ENCODE measurements at places on chromosomes 16 and 17.

- ATAC-seq: no peak
Observed at GRCh38 chr16:81482329-81483063, 37.9 kb downstream of the CMIP start.

- no peak for ATAC-seq
Observed at GRCh38 chr17:51071556-51071955, 49.1 kb downstream of the SPAG9 start.

- ATAC-seq: peak; percentile 2
Observed at GRCh38 chr17:68458260-68459036, 1.2 kb upstream of the WIPI1 start.

DNA sequence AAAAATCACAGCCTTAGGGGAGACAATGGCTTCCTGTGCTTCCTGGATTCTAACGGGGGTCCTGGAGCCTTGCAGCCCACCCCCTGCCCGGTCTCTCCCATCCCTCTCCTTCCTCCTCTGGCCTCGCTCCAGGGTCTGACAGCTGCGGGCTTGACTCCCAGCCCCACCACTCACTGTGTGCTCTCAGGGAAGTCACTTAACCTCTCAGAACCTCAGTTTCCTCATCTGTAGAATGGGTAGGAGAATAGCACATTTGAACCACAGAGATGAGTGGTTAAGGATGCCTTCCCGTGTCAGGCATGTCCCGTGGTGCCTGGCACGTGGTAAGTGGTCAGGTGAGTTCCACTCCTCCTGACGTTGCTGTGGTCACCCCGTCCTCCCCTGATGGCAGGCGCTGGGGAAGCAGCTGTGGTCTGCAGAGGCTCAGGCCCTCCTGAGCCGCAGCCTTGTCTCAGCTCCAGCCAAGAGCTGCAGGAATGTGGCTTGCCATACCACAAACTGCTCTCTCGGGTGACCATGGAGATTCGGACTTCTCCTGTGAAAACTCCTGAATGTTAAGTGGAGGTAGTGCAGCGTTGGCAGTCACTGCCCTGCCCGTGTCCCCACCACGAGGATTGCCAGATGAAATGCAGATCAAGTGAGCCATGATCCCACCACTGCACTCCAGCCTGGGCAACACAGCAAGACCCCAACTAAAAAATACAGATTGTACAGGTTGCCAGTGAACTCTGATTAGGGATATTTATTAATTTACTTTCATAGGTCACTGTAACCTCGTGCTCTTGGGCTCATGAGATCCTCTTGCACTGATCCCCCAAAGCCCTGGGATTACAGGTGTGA lies 85.7 kb downstream of the NT5M start:
- no peak for ATAC-seq

DNA sequence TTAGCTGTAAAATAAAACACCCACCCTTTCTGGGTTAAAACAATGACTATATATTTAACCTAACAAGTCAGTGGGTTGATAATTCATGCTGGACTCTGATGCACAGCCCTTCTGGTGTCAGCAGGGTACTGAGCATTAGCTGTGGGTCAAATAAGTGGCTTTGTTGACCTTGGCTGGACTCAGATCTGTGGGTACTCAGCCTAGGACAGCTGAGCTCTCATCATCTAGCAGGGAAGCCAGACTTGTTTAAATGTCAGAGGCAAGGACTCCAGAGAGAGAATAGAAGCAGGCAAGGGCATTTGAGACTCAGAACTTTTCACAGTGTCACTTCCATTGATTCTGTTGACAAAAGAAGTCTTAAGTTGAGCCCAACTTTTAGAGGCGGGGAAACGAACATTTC lies 1063.8 kb upstream of the CDH8 start:
- no peak for ATAC-seq

DNA sequence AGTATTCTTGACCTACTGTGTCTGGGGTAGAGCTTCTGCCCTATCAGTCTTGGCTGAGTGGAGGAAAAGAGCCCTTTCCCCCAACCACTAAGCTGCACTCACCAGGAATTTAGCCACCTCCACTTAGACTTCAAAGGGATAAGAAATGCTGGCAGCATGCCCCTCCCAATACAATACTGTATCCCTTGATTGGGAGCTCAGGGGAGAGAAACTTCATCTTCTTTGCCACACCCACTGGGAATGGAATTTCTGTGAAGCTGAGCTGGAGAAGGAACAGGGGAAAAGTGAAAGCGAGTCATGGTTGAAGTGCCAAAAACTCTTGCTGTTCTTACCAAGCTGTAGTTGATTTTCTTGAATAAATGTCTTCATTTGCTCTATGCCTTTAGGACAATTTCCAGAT lies 68.8 kb downstream of the CEP112 start:
- no peak for ATAC-seq

GRCh38 chr17:80517641-80518040 lies 27.0 kb upstream of the RPTOR start:
- no peak for ATAC-seq

- no peak for ATAC-seq
Observed at GRCh38 chr16:81754858-81755257, 24.2 kb upstream of the PLCG2 start.

- no peak for ATAC-seq
Observed at GRCh38 chr17:81044428-81044763, 9.4 kb downstream of the BAIAP2 start.

- ATAC-seq: peak; percentile 47
Observed at GRCh38 chr17:56891751-56892150, 22.1 kb downstream of the TRIM25 start.
